ENCODE measurements at places on chromosomes 7 and 10.

DNA sequence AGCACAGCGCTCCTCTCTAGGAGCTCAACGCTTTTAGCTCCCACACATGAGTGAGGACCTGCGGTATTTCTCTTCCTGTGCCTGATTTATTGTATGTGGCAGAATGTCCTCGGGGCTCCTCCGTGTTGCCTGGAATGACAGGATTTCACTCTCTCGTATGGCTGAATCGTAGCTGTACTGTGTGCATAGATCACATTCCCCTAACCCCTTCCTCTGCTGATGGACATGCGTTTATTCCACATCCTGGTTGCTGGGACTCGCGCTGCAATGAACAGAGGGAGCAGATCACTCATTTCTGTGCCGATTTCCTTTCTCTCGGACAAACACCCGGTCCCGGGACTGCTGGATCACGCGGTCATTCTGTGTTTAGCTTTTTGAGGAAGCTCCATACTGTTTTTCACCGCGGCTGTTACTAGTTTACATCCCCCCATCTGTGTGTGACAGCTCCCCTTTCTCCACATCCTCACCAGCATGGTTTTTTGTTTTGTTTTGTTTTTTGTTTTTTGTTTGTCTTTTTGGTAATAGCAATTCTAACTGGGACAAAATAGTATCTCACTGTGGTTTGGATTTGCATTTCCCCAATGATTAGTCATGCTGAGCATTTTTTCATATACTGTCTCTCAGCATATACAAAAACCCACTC is 76.3 kb downstream of the FOXL3 start:
- DNase-seq = no peak

DNA sequence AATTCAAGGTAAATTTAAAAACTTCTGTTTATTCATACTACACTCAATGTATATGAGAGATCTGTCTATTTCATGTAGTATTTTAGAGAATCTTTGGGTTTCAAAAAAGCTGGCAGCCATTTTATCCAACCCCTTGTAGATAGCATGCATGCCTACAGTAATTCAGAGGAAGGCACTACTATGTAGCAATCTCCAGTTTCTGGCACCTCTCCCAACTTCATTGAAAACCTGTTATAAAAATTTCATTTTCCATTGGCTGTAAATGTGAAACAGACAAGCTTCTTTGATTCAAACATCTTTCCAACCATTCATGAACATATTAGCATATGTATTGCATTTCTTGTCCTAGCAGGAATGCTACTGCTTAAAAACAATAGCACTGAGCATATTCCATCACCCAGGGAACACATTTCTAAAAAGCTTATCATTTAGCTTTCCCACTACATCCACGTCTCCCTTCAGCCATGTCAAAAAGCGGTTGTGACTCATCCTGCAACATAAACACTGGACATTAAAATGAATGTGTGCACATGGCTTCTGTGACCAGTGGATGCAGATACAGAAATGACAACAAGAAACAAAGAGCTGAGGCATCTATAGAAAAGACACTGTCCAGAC is 330.4 kb upstream of the AOAH start:
- DNase-seq = no peak

- no peak for DNase-seq
Observed at GRCh38 chr10:68142761-68143160, 33.5 kb downstream of the MYPN start.

- DNase-seq = no peak
Observed at GRCh38 chr7:4113271-4113670, 568.8 kb upstream of the FOXK1 start.

GRCh38 chr7:68904630-68905029 is 693.6 kb upstream of the AUTS2 start:
- no peak for DNase-seq

DNA sequence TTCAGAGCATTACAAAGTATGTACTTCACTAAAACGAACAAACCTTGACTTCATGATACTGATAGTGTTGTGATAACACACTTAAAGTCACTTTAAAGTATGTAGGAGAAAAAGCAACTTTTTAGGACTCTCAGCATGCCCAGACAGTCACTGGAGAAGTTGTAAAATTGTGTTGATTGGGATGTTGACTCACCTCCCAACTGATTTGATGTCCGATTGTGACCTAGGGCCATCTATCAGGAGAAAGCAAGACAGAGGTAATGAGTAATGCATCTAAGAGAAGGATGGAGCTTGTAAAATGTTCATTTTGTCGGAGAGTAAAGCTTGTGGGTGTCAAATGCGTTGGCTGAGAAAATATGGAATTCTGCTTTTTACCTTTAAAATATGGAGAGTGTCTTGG is 135.4 kb upstream of the SEMA3D start:
- no peak for DNase-seq

Measured in activated CD4-positive, alpha-beta T cell treated with anti-CD3 and anti-CD28 coated beads, Interleukin-2, amount 50 U/mL, for 24 hours (primary cell).